ENCODE measurements at places on chromosomes 5 and 9.

DNA sequence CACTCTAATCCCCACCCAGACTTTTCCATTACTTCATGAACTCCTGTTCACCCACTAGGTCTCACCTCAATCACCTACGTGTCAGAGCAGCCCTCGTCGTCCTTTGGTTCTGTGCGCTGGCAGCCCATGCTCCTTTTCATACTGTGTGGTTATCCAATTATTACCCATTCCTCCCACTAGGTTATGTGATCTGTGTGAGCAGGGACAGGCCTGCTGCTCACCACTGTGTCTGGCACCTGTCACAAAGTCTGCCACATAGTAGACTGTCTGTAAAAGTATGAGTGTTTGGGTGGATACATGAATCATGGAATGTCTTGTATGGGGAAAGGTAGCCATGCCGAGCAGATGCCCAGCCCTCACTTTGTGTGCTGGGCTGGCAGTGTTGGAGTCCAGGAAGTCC lies 12.1 kb upstream of the SMAD5 start:
- DNase-seq, result no peak

- no peak for DNase-seq
Observed at GRCh38 chr5:139090581-139090980, 107.6 kb downstream of the SIL1 start.

- no peak for DNase-seq
Observed at GRCh38 chr5:179375236-179375685, 30.0 kb upstream of the ADAMTS2 start.

DNA sequence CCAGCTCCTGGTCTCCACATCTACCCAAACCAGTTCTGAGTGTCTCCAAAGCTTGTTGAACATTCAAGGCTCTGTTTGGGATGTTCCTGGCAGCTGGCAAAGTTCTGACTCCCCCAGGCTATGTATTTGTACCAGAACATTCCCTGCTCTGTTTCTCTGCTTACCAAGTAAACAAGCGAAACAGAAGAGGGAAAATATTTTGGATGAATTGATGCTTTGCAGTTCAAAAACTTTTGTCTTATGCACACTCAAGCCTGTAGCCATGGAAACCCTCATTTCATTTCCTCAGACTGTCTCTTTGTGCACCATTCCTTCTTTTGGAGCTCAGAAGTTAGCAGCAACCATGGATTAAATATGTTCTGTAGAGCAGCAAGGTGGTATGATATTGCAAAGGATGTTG lies 145.8 kb downstream of the ACTL7B start:
- DNase-seq, result no peak

- DNase-seq, result no peak
Observed at GRCh38 chr9:124029617-124030016, 18.0 kb downstream of the LHX2 start.

GRCh38 chr5:181098762-181099601 lies 32.0 kb downstream of the OR2V1 start:
- DNase-seq, result no peak

GRCh38 chr5:64861281-64861680 lies 92.6 kb downstream of the CWC27 start:
- no peak for DNase-seq

DNA sequence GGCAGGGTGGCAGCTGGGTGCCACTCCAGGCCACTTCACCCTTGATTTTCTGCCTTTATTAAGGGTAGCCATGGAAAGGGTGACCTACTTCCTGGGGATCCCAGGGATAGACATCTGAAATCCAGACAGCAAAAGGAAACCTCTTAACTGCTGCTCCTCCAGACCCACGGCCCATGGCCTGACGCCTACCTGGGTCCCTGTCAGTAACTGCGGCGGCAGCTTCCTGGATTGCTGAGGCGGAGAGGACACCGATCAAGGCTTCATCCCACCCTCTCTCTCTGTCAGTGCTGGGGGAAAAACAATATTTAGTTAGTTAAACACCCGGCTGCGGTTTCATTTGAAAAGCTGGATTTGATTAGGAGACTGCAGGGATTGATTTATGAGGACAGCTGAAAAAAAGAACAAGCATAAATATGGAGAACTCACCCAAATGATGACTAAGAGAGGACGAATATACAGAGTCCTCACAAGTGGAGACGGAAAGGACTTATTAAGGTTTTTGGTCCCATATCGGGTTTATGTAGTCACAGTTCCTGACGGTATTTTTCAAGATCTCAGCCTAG lies 158.7 kb upstream of the KLF4 start:
- no peak for DNase-seq

GRCh38 chr5:71013575-71013974 lies 11.6 kb downstream of the NAIP start:
- no peak for DNase-seq

- no peak for DNase-seq
Observed at GRCh38 chr9:123528501-123528900, 172.5 kb downstream of the CRB2 start.

DNA sequence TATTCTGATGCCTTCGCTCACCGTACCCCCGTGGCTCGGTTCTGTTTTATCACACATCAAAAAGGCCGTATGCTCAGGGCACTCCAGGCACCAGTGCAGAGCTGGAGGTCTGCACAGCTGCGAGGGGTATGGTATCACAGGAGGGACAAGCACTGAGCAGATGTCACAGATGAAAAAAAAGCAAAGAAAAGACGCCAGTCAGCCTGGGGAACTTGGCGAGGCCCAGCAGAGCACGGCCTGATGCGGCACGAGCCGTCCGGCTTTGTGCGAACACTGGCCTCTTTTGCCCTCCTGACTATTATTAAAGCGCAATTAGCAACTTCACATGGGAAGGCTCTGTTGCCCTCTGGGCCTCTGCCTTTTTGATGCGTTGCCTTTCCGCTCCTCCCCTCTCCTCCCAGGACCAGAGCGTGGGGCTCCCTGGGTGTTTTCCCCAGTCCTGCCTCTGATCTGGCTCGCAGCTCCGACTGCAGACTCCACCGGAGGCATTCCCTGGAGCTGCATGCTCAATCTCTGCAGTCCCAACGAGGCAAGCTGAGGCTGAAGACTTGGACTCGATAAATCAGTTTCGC lies 44.4 kb downstream of the AK8 start:
- no peak for DNase-seq

DNA sequence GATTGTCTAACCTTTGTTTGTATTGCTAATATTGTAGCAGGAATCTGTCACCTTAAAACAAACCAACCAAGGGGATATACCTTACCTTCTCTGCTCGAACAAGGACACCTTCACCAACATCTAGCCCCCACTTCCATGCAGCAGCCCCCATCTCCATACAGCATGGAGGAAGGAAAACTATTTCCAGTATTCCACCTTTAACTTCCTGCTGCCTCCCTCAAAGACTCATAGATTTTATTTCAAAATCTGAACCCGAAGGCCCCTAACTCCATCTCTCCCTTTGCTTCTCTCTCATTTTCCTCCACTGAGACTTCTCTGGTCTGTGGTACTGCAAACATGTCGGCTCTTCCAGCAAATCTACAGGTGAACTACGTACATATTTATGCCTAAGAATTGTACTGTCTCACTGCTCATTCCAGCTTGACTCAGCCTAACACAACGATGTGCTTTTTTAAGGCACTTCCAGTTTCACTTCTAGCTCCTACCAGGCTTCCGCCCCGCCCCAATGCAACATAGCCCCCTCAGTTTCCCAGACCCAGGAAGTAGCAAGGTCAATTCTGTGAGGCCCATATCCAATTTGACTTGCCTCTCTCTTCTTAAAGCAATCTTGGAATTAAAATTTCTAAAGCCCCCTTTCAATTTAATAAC lies 70.7 kb upstream of the RNF38 start:
- DNase-seq, result peak; percentile 62

DNA sequence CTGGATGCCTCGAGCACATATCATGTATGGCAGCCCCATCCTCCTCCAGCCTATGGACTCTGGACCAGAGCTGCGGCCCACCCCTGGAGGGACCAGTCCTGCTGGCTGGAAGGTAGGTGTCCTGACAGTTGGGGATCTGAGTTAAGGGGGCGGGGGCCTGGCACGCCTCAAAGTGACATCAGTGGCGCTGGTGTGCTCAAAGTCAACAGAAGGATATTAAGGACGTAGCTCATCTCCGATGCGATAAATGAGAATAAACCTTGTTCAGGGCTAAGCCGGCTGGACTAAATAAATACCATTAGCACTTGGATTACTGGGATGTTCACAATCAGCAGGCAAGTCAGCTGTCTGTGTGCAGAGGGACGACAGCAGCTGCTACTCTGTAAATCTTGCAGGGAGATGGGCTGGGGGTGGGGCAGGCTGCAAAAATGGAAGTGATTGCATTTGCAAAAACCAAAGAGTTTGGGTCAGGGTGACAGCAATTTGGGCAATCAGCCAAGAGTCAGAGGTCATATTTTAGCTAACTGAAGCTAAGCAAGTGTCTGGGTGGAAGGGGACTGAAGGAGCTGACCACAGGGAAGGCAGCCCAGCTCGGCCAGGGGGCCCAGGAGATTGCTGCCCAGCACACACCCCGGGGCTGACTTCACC lies 80.0 kb upstream of the LRRTM2 start:
- DNase-seq, result no peak

DNA sequence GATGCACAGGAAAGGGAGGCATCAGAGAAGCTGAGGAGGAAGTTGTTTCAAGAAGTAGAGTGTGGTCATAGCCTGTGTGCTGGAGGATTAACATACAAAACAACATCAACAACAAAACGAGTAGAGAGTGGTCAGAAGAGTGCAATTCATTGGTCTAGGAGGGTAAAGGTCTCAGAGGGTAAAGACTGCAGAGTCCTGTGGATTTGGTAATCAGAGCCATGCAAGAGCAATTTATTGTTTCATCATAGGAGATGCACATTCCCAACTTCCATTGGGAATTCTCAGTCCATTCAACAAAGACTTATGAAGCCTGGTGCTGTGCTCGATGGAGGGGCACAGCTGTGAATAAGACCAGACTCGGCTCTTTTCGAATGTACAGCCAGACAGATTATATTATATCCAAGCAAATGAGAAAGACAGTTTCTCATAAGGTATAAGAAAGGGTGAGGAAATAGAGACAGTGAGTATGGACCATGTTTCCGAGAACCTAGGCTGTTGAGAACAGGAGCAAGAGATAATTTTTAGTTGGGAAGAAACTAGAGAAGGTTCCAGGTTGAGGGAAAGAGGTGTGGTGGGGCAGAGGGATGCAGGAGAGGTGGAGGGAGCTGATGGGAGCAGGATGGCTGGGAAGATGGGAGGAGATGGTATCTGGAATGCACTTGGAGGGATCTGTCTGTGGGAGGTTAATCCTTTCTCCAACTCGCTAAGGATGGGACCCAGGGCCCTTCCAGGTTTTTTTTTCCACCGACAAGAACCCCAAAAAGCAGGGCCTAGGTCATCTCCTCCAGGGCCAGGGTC lies 7.9 kb upstream of the MYORG start:
- no peak for DNase-seq

GRCh38 chr5:149747141-149747832 lies 17.2 kb downstream of the PPARGC1B start:
- no peak for DNase-seq

- DNase-seq, result peak; percentile 20
Observed at GRCh38 chr5:131224387-131225201, 39.3 kb upstream of the CDC42SE2 start.

GRCh38 chr9:90884178-90884577 lies 82.6 kb downstream of the SYK start:
- no peak for DNase-seq

- DNase-seq, result peak; percentile 43
Observed at GRCh38 chr5:126972062-126972895, 58.1 kb downstream of the MARCHF3 start.

All from CD4-positive, alpha-beta T cell treated with Interleukin-1 beta for 1 hour (primary cell).